Activated CD4-positive, alpha-beta T cell treated with anti-CD3 and anti-CD28 coated beads, Interleukin-2, amount 50 U/mL, for 24 hours (primary cell): ENCODE measurements at places on chromosomes 5 and 9.
A peak's percentile ranks its signal among the peaks of the same experiment; 100 is the strongest.

DNA sequence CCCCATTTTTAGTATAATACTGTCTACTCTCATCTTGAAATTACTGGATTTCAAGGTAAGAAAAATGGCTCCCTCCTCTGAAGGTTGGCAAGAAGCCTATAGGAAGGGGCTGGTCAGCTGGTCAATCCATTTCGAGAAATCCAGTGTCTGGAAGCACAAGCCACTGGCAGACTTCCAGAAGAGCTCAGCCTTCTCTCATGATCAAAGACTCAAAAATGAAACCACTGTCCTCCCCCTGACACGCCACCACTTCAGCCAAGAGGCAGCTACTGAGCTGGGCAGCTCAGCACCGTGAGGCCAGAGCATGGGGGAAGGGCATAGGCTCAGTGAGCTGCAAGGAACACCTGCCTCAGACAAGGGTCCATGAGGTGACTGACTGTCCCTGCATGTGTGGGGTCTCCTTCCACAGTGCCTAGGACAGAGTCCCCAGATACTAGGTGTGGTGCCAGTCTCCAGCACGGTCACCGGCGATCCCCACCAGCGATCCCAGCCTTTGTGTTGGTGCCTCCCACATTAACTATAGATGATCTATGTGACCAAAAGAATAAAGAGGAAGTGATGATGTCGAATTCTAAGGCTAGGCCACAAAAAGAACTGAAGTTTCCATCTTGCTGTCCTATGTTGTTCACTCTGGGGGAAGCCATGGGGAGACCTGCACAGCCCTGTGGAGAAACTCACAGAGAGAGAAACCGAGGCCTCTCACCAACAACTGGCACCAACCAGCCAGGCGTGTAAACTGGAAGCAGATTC is 100.1 kb upstream of the LRRTM2 start:
- no peak for DNase-seq

DNA sequence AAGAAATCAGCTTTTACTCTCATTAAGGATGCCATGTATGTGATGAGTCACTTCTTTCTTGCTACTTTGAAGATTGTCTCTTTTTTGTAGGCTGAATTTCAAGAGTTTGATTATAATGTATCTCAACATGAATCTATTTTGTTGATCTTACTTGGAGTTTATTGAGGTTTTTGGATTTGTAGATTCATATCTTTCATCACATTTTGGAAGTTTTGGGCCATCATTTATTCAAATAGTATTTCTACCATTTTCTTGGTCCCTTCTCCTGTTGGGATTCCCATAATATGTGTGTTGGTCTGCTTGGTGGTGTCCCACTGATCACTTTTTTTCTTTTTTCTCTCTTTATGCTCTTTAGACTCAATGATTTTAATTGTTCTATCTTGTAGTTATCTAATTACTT is 116.3 kb downstream of the CNTLN start:
- DNase-seq = no peak

DNA sequence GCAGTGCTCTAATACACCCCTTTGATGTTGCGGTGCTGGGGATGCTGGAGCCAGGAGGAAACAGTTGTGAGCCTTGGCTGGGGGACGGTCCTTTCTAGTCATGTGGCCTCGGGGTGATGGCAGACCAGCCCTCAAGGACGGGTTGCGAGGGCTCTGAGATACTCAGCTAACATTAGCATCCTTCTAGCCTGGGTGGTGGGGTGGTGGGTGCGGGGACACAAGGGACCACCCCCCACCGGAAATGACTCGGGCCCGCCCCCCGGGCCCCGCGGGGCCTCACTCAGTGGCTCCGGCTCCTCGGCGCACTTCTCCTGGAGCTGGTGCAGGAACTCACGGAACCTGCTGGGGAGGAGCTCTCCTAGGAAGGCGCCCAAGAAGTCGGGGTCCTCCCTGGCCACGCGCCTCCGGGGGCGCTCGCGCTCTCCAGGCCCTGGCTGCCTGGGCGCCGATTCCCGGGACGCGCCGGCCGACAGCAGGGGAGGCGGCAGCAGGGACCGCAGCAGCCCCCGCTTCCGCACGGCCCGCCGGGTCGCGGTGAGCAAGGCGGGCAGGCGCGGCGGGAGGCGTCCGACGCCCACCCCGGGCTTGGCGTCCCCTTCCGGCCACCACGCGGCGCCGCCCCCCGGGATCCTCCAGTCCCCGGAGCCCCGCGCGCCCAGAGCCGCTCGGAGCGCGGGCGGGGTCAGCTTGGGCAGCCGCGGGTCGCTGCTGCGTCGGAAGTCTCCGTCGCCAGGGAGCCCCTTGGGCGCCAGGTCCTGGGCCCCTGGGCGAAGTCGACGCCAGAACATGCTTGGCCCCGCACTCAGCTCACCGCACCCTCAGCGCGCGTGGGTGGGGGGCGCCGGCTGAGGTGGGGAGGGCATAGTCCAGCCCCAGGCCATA is 873 bp downstream of the C9orf50 start:
- DNase-seq = no peak

GRCh38 chr5:133846478-133847226 is 121.8 kb downstream of the C5orf15 start:
- no peak for DNase-seq

GRCh38 chr9:90921104-90921503 is 119.5 kb downstream of the SYK start:
- DNase-seq = no peak

GRCh38 chr5:42876375-42876844 is 64.7 kb upstream of the SELENOP start:
- no peak for DNase-seq

DNA sequence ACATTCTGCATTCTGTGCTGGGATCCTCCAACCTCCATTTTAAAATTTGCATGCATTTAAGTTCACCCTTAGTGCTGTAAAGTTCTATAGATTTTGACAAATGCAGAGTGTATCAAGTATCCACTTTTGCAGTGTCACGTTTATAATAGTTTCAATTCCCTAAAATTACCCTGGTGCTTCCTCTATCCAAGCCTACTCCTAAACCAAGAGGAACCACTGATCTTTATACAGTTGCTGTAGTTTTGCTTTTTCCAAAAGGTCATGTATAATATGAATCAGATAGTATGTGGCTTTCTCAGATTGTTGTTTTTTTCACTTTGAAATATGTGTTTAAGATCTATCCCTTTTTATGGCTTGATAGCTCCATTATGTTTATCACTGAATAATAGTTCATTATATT is 468.4 kb upstream of the CDH6 start:
- no peak for DNase-seq

DNA sequence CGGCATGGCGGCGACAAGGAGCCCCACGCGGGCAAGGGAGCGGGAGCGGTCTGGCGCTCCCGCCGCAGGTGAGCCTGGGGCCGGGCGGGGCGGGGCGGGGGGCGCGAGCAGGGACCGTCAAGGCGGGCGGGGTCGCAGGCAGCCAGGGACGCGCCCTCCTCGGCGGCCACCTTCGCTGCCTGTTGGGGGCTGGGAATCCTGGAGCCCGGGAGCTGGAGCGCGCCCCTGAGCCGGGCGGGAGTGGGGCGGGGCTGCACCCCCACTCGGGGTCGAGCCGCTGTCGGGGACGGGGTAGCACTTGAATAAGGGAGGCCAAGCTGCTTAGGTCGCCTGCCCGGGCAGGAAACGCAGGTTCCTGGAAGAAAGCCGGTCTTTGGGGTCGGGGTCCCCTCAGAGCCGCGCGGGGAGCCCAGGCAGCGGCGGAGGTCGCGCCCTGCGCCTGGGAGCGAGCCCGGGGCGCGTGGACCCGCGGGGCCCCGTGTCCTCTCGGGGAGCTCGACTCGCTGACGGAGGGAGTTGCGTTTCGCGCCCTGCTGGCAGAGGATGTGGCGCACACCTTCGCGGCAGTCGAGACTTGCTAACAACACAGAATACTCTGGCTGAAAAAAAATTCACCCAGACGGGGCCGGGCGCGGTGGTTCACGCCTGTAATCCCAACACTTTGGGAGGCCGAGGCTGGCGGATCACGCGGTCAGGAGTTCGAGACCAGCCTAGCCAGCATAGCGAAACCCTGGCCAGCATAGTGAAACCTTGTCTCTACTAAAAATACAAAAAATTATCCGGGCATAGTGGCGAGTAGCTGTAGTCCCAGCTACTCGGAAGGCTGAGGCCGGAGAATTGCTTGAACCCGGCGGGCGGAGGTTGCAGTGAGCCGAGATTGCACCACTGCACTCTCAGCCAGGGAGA is 552 bp downstream of the OTULINL start:
- DNase-seq = peak; percentile 63

DNA sequence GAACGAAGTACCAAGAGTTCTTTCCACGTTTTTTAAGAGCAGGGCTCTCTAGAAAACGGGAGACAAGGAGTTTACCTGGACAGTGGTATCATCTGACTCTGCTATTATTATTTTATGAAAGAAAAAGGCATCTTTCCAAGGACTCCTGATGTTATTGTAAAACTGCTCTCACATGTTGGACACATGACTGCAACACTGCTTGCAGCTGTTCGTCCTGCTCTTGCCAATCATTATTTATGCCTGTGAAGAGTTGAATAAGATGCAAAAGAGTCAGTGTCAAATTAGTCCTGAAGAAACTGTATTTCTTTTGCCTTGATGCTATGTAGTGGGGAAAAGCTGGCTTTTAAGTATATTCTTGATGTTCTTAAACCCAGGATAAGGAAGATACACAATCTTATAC is 284.5 kb upstream of the PTGER4 start:
- DNase-seq = no peak

DNA sequence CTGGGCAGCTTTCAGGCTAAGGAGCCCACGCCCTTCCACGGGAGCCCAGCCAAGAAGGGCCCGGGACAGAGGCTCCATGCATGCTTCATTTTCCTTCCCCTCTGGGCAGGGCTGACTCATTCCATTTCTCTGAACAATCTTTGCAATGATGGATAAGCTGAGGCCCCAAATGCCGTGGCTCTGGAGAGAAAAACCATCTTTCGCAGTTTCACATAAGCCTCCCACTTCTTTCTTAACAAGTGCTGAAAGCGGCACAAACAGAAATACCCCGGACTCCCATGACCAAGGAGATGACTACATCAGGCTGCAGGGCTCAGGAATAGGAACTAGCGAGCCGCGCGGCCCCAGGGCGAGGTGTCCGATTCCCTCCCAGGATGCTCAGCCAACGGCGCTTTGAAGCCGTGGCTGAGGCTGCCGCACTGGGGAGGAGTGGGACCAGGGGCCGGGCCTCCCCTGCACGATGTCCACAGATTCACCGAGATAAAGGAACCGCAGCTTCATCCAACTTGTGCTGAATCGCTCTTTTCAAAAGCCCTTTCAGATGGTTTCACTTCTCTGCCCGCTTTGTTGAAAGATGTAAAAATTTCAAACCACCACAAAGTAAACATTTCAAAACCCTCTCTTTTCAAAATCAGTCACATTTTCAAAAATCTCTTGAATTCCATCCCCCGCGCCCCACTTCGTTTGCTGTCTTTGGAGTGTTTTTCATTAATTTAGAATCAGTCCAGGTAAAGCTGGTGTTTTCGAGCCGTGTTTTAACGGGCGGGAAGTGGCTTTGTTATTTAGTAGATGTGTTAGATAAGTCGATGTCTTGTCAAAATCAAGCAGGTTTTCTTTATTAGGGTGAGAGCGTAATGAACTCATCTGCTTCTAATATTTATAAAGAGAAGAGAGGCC is 96.5 kb upstream of the LMX1B start:
- peak; percentile 17 for DNase-seq

DNA sequence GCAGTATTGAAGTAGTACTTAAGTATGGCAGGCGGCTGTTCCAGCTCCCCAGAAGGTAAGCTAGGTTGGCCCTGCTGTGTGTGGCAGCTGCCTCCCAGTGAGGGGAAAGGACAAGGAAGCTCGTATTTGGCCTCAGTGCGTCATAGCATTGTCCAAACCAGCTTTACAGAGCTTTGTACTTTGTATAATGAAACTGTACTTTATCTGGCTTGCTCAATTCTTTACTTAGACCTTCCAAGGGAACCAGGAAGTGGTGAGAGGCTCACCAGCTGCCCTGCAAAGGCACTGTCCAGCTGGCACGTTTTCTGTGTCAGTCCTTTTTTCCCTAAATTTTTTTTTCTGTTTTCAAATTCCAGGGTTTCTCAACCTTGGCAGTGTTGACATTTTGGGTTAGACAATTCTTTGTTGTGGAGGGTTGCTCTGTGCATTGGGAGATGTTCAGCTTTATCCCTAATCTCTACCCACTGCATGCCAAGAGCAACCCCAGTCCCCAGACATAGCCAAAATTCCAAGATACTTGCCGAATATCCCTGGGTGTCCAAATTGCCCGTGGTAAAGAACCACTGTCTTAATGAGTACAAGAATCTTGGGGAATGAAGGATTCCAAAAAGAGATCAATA is 474.5 kb downstream of the LRRC70 start:
- DNase-seq = no peak

DNA sequence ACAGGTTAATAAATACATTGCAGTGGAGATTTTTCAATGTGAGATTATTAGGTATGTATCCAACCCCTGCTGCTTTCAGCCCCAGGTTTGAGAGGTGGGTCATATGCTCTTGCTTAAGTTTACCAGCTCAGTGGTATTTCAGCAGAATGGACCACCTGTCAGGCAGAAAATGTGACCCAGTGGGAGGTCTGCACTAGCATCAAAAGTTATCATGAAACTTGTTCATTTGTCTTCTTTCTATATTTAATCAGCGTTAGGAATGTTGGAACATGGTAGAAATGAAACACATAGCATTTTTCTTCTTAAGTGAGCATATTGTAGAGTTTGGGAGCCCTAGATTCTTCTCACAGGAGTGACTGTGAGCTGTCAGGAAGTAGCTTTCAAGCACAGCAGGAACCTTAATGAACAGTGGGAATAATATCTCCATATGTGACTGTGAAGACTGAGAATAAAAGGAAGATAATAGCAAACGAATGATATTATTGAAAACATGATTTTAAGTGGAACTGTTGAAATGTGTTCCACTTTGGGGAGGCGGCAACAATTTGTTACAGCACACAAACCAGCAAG is 596.9 kb upstream of the CDH6 start:
- no peak for DNase-seq

DNA sequence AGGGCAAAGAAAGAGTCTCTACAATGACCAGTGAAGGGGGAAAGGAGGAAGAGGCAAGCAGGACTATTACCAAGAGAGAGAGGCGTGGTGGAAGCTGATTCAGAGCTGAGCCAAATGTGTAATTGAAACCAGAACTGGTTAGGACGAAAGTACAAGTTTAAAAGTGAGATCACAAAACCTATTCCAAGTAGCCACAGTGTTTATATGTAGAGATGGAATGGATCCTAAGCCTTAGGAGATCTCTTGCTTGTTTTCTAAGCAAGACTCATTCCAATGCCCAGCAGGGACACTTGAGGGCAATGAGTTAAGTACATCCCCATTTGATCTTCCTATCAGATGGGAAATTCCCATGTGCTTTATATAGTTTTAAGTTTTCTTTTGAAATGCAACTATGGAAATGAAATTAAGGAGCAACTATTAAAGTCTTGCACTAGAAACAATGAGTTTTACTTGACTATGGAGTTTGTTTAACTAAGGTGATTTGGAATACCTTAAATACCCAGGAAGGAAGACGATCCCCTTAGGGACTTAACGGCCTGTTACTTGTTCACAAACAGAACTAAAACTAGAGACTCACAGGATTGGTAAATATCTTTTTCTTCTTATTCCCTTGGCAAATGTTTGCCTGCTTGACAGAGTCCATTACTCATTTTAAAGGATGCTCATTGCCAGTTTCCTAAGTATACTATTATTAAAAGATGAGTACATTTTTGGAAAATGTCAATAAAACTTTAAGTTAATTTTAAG is 51.1 kb upstream of the SNX2 start:
- no peak for DNase-seq

- no peak for DNase-seq
Measured at GRCh38 chr9:87556821-87557220, 59.2 kb downstream of the DAPK1 start.
